ENCODE measurements at places on chromosomes 11 and 22.

- no peak for DNase-seq
Measured at GRCh38 chr22:45460288-45461109, 42.2 kb upstream of the FBLN1 start.

DNA sequence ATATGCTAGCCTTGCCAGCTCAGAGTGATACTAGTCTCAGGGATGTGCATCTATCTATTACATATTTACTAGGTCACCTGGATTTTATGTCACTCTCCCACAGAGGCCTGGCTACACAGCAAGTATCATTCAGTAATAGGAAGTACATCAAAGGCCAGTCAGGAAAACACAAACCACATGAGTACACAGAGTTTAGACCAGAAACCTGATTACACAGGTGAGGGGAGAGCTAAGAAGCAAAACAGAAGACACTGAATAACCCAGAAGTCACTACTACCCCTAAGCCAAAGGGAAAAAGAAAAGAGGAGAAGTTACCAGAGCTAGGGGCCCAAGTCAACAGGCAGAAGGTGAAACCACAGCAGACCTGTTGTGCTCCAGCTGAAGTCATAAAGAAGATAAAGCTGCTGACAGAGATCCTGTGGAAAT is 13.3 kb downstream of the LPXN start:
- no peak for DNase-seq

- DNase-seq = no peak
Measured at GRCh38 chr22:49078076-49078710, 749.5 kb downstream of the BRD1 start.

GRCh38 chr11:117126223-117126965 is 17.7 kb upstream of the PAFAH1B2 start:
- no peak for DNase-seq

DNA sequence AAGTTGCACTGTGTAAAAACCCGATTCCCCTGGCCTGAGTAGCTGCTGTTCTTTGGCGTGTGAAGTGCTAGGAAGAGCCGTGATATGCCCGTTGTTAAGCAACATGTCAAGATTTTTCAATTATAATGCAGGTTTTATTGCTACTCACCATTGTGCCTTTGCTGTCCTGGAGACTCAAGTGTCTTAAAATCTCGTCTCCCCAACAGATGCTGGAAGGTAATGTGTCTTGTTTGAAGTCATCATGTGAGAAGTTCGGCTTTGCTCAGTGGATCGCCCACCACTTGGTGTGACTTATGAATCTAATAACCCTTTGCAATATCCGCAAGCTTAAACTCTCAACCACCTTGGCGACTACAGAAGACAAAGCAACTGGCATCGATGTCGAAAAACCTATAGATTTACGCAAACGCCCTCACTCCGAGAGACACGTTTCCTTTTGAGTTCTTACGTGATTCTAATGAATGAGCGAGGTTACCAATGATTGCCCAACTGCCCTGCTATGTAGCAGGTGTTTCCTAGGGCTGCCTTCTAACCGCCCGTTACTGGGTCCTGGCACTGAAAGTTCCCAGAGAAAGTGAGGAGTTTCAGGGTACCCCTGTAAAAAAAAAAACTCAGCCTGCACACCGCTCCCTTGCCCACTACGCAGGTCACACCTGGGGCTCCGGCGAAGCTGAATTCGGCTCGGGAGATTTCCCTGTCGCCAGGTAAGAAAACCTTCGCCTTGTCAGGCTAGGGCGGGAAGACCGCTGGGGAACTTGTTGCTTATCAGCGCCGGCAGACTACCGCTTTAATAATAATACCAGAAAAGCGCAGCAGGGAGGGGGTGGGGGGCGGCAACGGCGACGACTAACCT is 21.2 kb upstream of the BDNF start:
- DNase-seq = no peak

- DNase-seq = no peak
Measured at GRCh38 chr11:120564573-120565311, 53.2 kb downstream of the GRIK4 start.

DNA sequence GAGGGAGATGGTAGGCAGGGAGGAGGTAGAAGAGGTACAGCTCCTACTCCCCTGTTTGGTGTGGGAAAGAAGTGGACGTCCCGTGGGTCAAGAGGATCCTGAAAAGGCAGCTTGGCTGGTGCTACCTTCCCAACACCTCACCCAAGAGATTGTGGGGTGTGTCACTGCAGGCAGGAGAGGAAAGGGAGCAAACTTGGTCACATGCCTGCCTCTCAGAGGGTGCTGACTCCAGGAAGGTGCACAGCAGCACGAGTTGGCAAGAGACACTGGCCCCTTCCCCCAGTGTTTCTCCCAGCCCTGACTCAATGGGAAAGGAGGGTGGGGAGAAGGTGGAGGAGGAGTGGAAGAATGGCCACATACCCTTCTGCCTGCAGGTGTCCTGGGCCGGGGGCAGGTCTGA is 99.6 kb downstream of the CSNK2A3 start:
- DNase-seq = no peak

DNA sequence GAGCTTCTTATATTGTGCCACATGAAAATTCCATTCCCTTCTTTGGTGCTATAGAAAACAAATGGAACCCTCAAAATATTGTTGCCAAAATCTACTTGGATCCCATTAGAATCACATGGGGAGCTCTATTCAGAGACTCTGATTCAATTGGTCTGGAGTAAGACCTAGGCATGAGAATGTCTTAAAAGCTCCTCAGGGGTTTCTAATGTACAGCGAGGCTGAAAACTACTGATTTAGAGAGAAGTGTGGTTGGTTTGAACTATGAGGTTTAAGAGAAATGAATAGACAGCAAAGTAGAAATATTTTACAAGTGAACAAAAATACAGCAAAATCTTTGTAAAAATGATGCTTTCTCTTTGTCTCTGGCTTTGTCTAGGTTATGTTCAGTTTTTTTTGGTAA is 514.7 kb downstream of the CNTN5 start:
- no peak for DNase-seq

DNA sequence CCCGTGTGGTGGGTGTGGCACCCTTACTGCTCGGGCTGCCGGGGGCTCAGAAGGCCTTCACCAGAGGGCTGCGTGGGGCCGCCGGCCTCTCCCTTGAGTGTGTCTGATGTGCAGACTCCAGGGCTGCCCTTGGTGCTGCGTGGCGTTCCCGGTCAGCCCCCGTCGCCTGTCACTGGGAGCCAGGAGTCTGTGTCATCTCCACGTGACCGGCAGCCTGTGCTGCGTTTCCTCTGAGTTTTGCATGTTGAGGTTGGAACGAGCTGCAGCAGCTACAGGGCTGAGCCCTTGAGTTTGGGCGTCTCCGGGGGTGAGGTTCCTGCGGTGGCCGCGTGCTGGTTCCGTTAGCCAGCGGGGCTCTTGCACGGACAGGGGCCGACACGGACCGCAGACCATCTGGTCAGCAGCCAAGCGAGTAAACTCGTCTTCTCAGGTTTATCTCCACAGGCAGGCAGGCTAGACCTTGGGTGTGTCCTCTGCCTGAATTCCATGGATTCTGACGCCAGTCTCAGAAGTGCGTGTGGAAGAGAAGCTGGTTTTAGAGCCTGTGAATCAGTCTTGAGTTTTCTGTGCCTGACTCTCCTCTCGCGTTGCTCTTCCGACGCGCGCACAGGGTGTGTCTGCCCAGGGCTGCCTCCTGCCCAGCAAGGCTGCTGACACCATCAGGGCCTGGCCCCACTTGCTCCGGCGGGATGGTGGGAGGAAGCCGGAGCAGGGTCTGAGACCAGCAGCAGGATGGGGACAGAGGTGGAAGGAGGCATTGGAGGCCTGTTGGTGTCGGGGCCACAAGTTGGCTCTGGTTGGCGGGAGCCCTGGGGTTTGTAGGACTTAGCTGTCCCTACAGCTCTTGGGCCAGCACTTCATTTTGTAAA is 10.5 kb downstream of the PTDSS2 start:
- no peak for DNase-seq

DNA sequence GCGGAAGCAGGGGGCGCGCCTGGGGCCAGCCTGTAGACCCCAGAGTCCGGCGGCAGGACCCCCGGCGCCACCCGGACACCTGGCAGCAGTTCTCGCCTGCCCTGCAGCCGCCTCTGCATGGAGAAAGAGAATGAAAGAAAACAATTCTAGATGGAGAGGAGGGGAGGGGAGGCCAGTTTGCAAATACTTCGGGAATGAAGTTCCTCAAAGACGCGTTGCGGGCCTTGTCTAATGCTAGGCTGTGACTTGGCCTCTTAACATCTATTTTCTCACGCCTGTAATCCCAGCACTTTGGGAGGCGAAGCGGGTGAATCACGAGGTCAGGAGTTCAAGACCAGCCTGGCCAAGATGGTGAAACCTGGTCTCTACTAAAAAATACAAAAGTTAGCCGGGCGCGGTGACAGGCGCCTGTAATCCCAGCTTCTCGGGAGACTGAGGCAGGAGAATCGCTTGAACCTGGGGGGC is 2.1 kb upstream of the BARX2 start:
- no peak for DNase-seq

- DNase-seq = no peak
Measured at GRCh38 chr11:95736355-95736754, 53.2 kb downstream of the FAM76B start.

DNA sequence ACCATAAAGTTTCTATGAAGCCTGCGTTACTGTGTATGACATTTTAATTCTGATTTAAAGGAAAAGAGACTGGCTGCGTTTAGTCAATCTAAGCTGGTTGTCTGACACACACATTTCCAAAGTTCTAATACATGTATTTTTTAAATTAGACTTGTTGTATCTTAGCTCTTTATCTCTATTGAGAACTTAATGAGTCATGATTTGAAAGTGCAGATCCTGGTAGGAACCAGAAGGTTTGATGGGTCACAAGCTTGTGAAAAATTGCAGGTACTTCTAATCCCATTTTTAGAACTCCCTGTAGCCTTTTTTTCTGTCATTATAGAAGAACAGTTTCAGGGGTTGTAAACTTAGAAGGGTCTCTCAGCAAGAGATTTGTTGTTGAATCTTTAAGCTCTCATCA is 210.3 kb downstream of the DDX10 start:
- DNase-seq = no peak

- DNase-seq = no peak
Measured at GRCh38 chr11:131146827-131147490, 223.5 kb upstream of the NTM start.

DNA sequence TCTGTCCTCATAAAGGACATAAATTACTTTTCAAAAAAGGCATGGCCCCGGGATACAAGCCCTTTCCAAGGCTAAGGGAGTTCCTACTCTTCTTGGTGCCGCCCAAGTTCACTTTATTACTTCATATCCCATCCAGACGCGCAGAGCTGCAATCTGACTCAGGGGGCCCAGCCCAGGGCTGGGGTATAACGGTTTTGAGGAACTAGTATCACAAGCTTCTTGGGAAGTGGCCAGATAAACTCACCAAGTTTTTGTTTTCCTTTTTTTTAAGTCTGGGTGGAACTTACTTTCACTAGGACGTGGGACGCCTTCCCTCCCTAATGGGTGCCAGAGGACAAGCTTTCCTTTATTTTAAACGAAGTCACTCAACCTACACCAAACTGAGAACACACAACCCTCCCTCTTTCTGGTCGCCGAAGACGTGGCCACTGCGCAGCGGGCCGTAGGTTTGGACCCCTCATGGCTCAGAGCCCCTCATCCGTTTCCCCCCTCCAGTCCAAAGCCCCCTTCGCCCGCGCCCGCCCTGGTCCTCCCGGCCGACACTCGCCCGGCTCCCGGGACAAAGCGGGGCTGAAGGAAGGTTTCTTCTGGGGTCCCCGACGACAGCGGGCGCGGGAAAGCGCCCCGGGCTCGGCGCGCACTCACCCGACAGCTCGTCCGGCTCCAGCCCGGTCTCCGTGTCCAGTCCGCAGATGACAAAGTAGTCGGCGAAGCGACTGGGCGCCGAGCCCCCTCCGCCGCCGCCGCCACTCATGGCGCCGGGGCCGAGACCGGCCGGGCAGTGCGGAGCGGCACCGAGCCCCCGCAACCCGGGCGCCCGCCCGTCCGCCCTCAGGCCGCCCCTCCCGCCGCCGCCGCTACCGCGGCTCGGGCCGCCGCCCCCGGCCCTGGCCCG is 587 bp downstream of the DENND5A start:
- DNase-seq = no peak

- DNase-seq = no peak
Measured at GRCh38 chr11:101128571-101129202, 926 bp downstream of the PGR start.

- DNase-seq = no peak
Measured at GRCh38 chr22:21047730-21048129, 2.0 kb downstream of the LRRC74B start.

DNA sequence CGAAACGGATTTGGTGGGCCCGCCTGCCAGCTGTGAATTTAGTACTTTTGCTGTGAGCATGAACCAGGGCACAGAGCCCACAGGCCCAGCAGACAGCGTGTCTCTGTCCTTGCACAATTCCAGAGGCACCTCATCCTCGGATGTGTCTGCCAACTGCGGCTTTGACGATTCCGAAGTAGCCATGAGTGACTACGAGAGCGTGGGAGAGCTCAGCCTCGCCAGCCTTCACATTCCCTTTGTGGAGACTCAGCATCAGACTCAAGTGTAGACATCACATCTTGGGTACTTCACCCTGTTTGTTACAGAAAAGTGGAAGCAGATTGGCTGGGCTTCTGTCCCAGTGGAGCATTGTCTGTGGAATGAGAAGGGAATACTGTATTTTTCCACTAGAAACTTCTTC is 78.6 kb upstream of the MTNR1B start:
- no peak for DNase-seq

DNA sequence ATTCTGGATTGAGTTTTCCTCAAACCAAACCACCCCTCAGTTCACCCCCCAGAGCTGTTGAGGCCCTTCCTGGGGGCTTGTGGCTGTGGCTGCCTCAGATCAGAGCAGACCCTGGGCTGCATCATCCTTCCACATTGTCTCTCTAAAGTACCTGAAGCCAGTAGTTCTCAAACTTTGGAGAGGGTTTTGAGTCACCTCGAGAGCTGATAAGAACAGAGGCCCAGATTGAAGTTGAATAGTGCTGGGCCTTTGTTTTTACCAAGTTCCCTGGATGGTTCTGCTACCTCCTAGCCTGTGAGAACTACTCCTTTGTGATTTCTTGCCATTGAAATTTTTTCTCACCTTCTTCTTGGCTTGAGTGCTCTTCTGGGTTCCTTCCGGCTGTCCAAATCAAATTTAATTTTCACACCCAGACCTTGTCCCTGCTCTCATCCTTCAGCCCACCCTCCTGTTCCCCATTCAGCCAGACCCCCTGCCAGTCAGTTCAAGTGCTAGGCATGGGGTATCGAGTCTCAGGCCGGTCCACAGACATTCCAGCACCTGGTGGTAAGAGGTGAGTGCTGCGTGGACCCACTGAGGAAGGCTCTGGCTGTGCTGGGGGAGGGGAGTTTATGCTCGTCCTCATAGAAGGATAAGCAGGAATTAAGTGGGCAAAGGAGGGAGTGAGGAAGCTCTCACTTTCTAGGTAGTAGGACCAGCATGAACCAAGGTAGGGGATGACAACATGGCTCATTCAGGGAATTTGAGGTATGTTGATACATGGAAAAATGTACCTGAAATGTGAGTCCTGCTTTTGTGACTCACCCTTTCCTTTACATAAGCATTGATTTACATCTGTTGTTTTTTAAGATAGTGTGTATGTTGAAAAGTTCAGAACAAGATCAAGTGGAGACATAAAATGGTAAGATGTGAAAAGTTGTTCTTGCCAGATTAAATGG is 116.5 kb downstream of the PTPRJ start:
- DNase-seq = no peak

GRCh38 chr22:19629720-19630419 is 84.4 kb upstream of the SEPTIN5 start:
- no peak for DNase-seq

- DNase-seq = no peak
Measured at GRCh38 chr11:32438866-32439489, 3.6 kb upstream of the WT1 start.

- DNase-seq = no peak
Measured at GRCh38 chr22:44279069-44279360, 33.7 kb downstream of the SHISAL1 start.
